ENCODE measurements at places on chromosomes 3 and 15.
A peak's percentile ranks its signal among the peaks of the same experiment; 100 is the strongest.

DNA sequence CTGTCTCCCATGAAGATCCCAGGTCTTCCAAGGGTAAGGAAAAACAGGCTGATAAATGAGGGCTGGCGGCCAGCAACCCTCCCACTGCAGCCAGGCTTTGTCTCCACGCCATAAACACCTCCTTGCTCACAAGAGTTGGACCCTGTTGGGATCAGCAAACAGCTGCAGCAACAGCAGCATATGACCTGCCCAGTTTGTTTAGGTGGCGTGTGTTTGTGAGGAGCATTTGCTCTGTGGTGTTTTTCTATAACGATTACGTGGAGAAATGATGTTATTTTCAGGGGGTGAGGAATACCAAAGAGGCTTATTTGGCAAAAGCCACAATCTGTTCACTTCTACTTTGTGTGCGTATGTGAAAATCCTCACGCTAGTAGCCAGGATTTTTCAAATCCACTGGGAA is 58.5 kb downstream of the RFTN1 start:
- no peak for DNase-seq

DNA sequence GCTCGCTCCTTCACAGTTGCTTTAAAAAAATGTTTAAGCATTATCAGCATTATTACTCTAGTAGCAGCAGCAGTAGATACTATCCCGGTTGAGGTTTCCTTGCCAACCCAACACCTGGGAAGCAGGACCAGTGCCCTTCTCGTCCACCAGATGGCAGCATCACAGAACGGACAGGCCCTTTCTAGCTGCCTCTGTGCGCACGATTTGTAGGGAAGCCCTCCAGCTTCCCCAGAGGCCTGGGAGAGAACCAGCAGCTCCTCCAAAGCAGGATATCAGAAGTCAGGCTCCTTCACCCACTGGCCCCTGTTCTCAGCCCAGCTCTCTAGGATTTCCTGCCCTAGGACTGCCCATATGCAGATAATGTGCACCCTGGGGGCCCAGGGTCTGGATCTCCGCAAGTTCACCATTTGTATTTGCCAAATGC is 16.8 kb upstream of the ESYT3 start:
- DNase-seq = peak; percentile 27

DNA sequence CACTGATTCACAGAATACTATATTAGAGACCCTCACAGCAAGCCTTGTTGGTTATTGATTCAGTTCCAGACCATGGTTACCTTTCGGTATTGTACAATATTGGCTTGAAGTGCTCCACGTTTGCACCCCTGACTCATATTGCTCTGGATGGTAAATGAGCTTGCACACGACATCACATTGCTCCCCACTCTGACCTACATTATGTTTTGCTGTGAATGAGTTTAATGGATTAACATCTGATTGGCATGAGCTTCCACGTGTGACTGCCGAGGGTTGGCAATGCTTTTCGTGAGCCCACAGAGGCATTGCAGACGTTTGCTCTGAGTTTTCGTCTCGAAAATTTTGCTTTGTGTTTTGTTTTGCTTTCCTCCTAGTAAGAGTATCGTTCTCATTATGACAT is 225.8 kb upstream of the ICE2 start:
- DNase-seq = no peak

GRCh38 chr3:113096188-113096892 is 105.6 kb downstream of the GTPBP8 start:
- no peak for DNase-seq

- no peak for DNase-seq
Observed at GRCh38 chr3:43505351-43505750, 116.5 kb downstream of the ANO10 start.
